ENCODE measurements at places on chromosomes 3 and 15.

GRCh38 chr3:39474126-39474515, 6.6 kb downstream of the MOBP start:
- no peak for DNase-seq

DNA sequence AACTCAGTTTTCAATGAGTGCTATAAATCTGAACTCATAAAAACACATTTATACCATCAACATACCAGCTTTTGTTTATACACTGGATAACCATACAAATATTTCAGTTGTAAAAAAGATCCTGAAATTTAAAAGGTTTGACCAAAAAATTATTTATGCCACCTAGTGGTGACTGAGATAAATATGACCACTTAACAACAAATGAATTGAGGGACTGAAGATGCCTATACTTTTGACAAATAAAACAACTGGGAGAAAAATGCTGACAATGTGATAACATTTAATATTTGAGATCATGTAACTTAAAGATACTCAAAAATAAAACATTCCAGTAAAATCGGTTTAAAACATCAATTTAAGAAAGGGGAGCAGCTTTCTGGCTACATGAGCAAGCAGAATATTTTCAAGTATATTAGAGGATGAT, 30.4 kb downstream of the ATG3 start:
- no peak for DNase-seq

GRCh38 chr3:139326707-139327106, 17.1 kb upstream of the MRPS22 start:
- peak; percentile 19 for DNase-seq

DNA sequence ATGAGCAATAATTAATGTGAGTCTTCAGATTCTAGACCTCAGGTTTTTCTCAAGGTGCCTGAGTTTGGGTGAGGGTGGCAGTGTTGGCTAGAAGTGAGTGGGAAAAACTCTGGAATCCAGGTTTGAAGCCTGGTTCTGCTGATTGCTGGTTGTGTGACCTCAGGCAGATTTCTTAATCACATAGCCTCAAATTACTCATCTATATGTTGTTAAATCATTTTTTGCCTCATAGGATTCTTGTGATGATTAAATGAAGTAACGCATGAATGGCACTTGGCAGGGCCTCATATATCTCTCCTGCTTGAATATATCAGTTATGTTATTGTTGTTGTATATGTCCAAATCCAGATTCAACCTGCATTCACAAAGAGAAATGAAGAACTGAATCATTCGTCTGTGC, 60.5 kb downstream of the NR2F2 start:
- DNase-seq, result no peak

DNA sequence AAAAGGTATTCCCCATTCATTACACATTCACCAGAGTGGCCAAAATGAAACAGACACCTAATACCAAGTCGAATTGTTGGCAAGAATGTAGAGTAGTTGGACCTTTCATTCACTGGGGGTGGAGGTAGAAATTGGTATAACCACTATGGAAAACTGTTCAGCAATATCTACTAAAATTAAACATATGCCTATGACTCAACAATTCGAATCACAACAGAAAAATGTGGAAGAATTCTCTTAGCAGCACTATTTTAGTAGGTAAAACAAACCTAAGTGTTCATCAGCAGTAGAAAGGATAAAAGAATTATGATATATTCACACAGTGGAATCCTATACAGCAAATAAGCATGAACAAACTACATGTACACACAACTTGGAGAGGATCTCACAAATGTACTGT, 30.6 kb downstream of the POLG start:
- no peak for DNase-seq

GRCh38 chr3:194879991-194880939, 194.6 kb downstream of the FAM43A start:
- DNase-seq, result peak; percentile 23

GRCh38 chr3:127822682-127823425, 539 bp upstream of the MGLL start:
- DNase-seq, result no peak

DNA sequence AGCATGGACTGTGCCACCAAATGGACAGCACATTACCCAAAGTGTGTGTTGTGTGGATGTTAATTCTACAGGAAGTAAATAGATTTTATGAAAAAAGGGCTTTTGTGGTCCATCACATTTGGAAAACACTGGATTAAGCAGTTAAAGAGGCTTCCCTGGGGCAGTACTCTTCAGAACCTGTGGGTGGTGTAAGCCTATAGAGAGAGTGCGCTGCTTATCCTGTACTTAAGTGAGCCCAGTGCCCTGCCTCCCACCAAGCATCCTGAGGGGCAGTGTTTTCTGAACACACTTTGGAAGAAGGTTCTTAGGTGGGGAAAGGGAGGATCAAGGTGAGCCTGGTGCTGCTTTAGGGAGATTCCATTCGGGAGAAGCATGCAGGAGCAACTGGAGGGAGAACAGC, 10.9 kb downstream of the TTLL3 start:
- no peak for DNase-seq

GRCh38 chr15:73530649-73531048, 87.7 kb downstream of the REC114 start:
- DNase-seq, result no peak

- no peak for DNase-seq
Observed at GRCh38 chr3:103393395-103394186, 958.8 kb downstream of the ZPLD1 start.

GRCh38 chr3:194604837-194605236, 28.4 kb downstream of the TMEM44 start:
- DNase-seq, result no peak

DNA sequence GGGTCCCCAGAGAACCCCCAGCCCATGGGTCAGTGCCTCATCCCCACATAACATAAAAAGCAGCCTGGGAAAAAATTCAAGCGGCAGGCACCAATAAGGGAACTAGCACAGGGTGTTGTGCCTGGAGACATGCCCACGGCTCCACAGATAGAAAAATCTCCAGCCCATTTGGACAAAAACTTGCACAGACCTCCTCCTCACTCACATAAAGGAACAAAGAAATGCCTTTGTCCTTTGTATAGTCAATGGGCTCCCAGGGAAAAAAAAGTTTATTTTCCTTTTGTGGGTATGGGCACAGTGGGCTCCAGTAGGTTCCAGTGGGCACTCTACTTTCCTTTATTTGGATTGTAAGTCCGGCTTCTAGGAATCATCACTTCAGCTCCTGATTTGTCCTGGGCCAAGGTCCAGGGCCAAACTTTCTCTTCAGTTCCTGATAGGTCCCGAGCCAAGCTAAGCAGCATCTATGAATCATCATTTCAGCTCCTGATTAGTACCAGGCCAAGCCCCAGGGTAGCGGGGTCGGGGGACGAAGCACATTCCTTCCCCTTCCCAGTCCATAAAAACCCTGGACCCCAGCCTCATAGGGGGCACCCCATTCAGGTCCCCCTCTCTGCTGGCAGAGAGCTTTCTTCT, 1.6 kb upstream of the DNAH12 start:
- DNase-seq, result no peak

DNA sequence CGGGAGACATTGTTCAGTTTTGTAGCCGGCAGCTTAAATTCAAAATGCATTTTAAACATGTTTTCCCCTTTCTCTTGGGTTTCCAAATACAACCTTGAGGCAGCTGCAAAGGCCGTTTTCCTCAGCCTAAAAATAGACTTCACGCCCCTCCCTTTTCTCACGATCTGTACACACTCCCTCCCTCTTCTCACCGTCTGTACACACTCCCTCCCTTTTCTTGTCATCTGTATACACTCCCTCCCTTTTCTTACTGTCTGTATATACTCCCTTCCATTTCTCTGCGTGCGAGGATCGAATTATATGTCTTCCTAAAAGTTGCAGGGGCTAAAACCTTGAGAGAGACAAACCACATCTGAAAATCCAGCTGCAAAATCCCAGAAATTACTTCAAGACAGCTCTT, 8.9 kb downstream of the MUC4 start:
- DNase-seq, result peak; percentile 41

GRCh38 chr3:188518416-188518815, 364.5 kb downstream of the LPP start:
- DNase-seq, result no peak

DNA sequence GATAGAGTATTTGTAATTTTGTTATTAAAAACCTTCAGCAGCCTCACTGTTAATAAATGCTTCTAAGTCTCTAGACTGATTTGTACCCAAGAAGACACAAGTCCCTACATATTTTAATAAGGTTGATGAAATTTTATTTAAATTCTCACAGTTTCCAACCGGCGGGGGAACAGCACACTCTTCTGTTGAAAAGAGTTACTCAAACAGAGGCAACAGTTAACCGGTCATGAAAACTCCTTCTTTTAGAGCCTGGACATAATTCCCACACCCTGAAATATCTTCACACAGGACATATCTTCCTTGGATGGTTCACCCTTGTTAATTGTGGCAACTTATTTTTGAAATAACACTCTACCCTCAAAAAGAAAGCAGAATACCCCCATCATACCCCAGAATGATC, 278.8 kb downstream of the FOXP1 start:
- no peak for DNase-seq

- no peak for DNase-seq
Observed at GRCh38 chr15:89121414-89121813, 33.2 kb downstream of the ABHD2 start.

- no peak for DNase-seq
Observed at GRCh38 chr3:52494886-52495495, at the start of gene STAB1. STAB1 (plus strand) TSS chr3:52495338; CDS start chr3:52495414, 76 bp downstream.

DNA sequence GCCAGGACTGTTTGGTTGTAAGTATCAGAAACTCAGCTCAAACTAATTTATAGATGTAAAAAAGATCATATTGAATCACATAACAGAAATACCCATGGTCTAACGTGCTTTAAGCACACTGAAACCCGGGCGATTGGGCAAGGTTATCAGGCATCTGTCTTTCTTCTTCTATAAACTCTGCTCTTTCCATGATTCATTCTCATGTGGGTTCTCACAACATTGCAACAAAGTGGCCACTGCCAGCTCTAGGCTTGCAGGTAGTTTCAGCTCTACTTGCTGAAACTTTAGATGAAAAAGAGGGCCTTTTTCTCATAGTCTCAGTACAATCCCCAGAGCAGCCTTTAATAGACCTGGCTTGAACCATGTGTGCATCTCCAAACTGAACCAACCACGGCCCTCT, 456.1 kb downstream of the MFSD1 start:
- DNase-seq, result no peak

DNA sequence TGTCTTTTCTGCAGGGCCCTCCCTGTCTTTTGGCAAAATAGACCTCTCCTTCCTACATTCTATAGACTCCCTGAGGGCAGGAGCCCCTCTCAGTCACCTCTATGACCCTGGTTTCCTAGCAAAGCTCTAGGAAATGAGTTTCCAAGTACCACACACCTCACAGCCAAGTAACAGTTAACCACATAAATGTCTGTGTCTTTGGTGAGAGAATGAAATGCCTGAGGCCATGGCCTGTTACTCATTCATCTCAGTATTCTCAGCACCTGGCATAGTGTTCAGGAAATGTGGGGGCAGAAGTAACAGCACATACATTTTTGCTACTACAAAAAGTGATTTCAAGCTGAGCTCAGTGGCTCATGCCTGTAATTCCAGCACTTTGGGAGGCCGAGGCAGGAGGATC, 21.0 kb downstream of the RFT1 start:
- peak; percentile 59 for DNase-seq

DNA sequence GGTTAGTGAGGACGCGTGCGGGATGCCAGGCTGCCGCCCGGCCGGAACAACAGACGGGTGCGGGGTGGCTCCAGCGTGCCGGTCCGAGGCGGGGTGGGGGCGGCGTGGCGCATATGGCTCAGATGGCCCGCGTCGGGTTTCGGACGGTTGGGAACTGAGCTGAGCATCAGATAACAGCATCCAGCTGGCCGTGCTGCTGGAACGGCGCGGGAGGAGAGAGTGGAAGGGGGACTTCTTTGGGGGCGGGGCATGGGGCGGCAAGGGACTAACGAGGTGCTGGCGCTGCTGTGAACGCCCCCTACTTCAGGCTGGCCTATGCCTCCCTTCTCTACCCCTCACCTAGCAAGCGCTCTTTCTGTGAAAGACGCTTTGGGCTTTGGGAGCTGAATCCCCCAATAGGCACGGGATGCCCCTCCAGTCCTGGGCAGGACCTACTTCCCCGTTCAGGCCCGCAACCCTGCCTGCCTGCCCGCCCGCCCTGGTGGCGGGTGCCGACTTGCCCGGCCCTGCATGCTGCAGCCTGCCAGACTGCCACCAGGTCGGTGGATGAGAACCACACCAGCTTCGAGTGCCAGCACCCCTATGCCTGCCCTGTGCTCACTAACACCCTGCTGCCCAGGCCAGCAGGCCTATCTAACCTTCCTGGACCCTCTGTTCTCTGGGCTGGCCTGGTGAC, 542 bp downstream of the INKA1 start:
- DNase-seq, result peak; percentile 47

DNA sequence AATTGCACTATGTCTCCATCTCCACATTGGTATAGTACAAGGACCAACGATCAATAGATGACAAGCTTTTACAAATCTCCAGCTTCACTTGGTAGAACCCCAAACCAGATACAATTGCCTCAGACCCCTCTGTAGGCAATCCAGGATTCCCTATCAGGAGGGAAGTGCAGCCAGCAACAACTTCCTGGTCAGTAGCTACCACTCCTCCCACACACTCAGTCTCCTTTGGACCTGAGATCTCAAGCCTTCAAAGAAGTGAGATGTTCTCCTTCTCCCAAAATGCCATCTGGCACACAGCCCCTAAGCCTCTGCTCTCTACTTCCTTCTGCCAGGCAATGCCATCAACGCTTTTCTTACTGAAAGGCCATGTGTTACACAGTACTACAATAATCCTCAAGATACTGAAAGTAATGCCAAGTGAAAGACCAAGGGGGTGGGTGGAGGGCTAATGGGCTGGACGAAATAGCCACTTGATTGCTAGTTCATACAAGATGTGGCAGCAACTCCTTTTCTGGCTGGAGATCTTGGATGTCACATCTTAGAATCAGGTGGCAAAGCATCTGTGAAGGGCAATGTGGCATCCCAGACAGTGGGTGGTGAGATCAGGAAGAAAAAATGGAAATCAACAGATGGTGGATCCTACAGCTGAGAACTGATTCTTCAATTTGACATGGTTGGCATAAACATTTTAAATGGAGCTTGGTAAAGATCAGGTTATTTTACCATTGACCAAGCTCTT, 75.3 kb upstream of the ACP3 start:
- DNase-seq, result no peak

DNA sequence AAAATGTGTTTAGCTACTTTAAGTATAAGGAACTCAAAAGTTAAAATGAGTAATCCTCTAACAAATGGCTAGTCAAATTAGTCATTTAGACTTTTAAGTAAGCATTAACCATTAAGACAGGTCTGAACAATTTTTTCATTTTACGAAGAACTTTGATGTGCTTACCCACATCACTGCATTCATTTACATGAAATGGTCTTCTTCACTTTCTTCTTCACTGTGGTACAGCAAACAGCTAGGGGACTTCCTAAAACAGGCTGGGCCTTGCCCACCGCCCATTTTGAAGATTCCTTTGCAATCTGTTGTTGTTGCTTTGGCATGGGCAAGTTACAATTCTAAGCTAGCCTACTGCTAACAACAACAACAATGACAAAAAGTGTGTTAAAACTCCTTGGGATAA, 67.4 kb downstream of the CBLB start:
- DNase-seq, result no peak

- no peak for DNase-seq
Observed at GRCh38 chr15:67101911-67102598, 36.7 kb downstream of the SMAD3 start.

All from DND-41 (cell line).